NCI-H526 treated with DMSO at 0.1 percent for 48 hours (cell line): ENCODE measurements at places on chromosomes 7 and 10.

GRCh38 chr10:42941295-42941644 is 135.6 kb upstream of the RET start:
- no peak for DNase-seq

GRCh38 chr10:88455831-88456230 is 127.3 kb downstream of the RNLS start:
- DNase-seq: no peak

- no peak for DNase-seq
Observed at GRCh38 chr10:12635127-12635541, 285.8 kb downstream of the CAMK1D start.

- DNase-seq: peak; percentile 33
Observed at GRCh38 chr10:14837003-14837756, 657 bp downstream of the CDNF start.

- no peak for DNase-seq
Observed at GRCh38 chr10:53253221-53253620, 480.6 kb upstream of the MBL2 start.

DNA sequence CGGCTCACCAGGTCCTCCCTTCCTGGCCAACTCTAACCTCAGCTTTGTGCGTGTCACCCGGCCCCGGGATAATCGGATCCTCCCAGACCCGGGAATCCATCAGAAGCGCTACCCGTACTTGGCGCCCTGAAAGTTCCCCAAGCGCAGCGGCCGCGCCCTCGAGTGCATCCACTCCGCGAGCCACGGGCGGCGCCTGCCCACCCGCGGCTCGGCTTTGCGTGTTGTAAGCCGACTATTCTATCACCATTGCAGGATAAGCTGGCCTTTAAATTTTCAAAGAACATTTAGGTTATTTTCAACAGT is 35.7 kb upstream of the EBLN1 start:
- no peak for DNase-seq

- DNase-seq: no peak
Observed at GRCh38 chr10:42958142-42958868, 118.6 kb upstream of the RET start.

DNA sequence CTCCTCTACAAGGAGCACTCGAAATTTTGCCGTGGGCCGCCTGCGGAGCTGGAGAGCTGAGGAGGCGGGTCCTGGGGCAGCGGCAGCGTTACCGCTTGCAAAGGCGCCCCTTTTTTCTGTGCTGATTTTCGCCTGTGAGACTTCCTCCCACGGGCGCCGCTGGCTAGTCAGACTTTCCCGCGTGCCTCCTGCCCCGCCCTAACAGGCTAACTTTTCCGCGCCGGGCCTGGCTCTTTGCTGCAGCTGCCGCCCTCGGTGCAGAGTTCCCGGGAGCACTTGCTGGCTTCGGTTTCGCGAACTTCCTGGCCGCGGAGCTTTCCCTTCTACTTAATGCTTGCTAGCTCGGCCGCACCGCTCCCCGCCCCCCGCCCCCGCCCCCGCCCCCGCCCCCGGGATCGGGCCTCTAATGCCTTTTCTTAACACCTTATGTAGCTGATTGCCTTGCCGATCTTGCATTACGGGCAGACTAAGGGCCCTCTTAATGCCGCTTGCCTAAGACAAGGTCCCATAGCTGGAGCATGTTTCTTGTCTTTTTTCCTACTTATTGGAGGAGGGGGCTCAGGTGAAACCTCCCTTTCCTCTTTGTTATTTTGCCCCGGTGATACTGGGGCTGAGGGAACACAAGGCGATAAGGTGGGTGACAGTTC is 37.9 kb upstream of the RASGEF1A start:
- peak; percentile 1 for DNase-seq

- no peak for DNase-seq
Observed at GRCh38 chr7:55142919-55143600, 124.2 kb downstream of the EGFR start.

DNA sequence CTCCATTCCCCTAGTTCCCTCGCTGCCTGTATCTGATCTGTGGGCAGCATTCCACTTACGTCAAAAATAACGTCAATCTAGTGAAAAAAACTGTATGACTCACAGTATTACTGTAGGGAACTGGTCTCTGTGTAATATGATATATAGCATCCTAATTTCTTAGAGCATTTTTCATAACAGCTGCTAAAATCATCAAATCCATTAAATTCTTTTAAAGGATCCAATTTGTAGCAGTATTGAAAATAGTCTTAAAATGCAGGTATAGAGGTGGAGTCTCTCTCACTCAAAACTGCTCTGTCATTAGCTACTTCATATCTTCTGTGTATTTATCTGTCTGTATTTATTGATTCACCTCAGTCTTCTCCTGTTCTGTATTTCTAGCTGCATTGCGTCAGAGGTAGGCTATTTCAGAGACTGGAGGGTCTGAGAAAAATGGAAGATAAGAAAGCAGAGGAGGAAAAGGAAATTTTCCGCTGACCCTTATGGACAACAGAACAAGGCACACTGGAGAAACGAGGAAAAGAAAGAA is 59.9 kb downstream of the PON1 start:
- no peak for DNase-seq

DNA sequence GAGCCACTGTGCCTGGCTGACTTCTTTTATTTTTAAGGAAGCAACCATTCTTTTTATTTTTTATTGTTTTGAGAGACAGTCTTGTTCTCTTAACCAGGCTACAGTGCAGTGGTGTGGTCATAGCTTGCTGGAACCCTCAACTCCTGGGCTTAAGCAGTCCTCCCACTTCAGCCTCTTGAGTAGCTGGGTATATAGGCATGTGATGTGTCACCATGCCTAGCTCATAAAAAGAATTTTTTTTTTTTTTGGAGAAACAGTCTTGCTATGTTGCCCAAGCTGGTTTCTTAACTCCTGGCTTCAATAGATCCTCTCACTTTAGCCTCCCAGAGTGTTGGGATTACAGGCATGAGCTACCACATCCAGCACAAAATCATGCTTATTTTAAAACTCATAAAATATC is 5.8 kb downstream of the MCU start:
- DNase-seq: no peak

DNA sequence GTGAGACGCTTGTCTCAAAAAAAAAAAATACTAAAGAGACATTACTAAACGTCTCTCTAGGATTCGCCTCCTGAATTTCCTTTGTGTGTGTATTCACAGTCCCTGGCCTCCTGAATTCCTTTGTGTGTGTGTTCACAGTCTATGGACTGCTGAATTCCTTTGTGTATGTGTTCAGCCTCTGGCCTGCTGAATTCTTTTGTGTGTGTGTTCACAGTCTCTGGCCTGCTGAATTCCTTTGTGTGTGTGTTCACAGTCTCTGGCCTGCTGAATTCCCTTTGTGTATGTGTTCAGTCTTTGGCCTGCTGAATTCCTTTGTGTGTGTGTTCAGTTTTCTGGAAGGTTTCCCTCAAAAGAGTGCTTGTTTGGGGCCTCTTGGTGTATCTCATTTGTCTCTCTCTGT is 8.2 kb downstream of the BMS1 start:
- no peak for DNase-seq

- no peak for DNase-seq
Observed at GRCh38 chr7:123645516-123645915, 10.2 kb upstream of the LMOD2 start.

- peak; percentile 34 for DNase-seq
Observed at GRCh38 chr7:23012908-23013714, 819 bp downstream of the HYCC1 start.

DNA sequence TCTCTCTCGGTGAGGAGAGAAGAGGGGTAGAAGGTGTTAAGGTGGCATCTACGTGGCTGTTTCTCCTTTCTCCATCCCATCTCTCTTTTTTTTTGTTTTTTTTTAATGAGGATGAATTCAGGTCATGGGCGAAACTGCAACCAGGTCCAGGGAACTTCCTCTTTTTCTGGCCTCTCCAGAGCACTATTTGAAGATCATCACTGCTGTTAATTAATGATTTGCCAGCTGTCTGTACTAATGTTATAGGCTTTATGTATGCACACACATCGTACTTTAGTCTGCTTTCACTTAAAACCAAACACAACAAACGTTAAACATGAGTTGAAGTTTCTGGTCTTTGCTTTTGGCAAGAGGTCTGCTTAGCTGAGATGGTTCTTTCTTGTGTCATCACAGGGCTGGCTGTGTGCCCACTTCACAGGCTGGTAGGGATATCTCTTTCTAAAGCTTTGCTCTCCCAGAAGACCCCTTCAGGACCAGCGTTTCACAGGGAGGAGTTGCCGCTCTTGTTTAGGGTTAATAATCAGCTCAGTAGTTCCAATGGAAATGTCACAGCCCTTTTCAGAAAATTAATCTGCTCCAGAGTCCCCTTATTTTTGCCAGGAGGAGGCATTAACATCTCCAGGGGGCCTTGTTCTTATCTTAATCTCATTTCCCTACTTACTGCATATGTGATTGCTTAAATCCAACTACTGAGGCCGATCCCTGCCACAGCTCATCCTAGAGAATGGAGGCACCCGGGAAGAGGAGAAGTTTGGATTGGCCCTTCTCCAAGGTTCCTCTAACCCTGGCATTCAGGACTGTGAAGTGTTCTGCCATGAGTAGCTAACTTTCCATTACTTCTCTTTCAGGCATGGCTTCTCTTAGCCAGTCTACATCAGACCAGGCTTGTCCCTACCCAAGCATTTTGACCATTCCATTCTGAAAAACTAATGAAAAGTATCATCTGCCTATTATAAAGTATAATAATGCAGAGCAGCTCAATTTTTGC is 273.9 kb upstream of the NFE2L3 start:
- no peak for DNase-seq

DNA sequence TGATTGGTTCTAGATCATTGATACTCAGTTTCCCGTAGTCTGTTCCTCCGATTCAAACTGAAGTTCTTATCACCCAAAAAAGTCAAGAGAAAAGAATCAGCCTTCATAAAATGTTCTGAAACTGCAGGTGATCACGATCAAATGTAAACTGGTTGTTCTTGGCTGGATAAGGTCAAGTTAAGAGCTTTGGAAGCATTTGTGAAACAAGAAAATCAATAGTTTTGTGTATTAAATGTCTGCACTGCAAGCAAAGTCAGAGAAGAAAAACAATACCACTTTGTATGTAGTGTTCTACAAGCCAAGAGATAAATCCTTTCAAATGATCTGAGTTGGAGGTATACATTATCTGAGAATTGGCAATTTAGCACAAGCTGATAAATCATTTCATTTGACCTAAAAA is 710.3 kb downstream of the SORCS1 start:
- no peak for DNase-seq

- no peak for DNase-seq
Observed at GRCh38 chr10:13693783-13694700, 107.3 kb downstream of the PRPF18 start.

GRCh38 chr7:103934508-103934907 is 55.0 kb downstream of the RELN start:
- DNase-seq: no peak

DNA sequence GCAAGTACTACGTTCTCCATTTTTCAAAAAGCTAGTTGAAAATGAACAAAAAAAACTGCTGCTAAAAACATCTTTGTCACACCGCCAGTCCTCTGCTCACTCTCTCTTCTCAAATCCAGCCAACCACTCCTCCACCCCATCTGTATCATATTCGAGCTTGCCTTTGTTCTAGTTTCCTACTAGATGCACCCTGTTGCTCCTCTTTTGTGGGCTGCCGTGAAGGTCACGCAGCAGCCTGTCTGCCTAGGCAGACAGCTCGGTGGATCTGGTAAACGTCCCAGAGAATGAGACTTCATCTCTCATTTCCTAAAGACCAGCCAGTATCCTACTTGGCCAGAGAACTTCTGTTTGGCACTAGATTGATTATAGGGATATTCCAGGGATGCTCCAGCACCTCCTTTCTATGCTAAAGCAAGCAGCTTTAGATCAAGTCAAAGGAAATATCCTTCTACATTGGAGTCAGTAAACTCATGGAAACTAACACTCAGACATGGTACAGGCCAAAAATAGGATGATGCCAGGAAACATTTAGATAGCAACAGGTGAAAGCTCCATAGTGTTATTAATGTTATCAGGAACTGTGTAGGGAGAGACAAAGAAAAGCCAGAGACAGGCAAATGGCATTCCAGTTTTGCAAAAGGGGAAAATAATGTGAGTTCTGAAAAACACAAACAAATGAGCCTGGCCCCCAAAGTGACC is 8.7 kb upstream of the PLXNA4 start:
- DNase-seq: no peak

DNA sequence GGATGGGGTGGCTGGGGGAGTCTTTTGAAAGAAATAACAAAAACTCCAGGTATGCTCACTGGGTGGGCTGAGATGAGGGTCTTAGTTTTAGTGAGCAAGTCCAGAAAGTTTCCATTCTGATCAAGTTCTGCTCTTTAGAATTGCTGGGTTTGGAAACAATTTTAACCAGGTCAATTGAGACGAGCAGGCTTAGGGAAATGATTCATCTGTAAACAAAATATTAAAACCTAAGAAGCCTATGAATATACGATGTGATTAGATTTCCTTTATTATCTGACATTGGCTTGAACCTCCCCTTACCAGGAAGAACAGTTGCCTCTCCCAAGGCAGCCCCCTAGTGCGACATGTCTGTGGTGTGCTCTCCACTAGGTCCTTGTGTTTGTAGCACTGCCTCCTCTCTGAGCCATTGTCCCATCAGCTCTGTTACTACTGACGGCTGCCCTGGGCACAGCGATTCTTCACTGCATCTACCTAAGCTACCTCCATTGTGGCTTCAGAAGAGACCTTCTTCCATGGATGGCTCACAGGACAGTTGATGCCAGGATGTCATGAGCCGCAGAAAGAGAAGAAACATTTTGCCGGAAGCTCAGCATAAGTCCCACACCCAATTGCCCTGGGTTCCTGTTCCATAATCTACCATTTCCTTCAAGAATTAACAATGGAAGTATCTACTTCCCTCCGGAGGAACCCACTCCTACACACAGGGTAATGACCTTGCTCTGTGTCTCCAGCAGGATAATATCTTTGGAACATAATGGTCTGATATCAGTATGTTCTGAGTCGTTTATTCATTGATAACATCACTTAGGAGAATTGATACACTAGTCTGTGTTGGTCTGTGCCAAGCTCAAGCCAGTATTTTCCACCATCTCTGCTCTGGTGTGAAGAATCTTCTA is 95.1 kb upstream of the ITGB1 start:
- DNase-seq: no peak
